Uterus (tissue), 4 donors: ENCODE measurements at places on chromosomes 5 and 9. TPM values are rescaled to one million over a fixed set of nuclear protein-coding genes. Genes with fewer than 3 reads are reported as not detected.

- no peak for DNase-seq
- no peak overlapping the region for H3K4me3 ChIP-seq
- H3K4me1 ChIP-seq, result no peaks in the 10 kb centered on the region
- H3K36me3 ChIP-seq, result no peaks in the 10 kb centered on the region
- no peaks in the 10 kb centered on the region for H3K27me3 ChIP-seq
- no peak overlapping the region for H3K27ac ChIP-seq
Measured at GRCh38 chr5:72477644-72478043, 29.6 kb downstream of the ZNF366 start.

- no peaks in the 10 kb centered on the region for H3K4me1 ChIP-seq
- H3K36me3 ChIP-seq, result no peaks in the 10 kb centered on the region
- H3K4me3 ChIP-seq, result no peak overlapping the region
- H3K27ac ChIP-seq, result no peak overlapping the region
Measured at GRCh38 chr9:22079873-22080341, 70.8 kb upstream of the CDKN2B start.

DNA sequence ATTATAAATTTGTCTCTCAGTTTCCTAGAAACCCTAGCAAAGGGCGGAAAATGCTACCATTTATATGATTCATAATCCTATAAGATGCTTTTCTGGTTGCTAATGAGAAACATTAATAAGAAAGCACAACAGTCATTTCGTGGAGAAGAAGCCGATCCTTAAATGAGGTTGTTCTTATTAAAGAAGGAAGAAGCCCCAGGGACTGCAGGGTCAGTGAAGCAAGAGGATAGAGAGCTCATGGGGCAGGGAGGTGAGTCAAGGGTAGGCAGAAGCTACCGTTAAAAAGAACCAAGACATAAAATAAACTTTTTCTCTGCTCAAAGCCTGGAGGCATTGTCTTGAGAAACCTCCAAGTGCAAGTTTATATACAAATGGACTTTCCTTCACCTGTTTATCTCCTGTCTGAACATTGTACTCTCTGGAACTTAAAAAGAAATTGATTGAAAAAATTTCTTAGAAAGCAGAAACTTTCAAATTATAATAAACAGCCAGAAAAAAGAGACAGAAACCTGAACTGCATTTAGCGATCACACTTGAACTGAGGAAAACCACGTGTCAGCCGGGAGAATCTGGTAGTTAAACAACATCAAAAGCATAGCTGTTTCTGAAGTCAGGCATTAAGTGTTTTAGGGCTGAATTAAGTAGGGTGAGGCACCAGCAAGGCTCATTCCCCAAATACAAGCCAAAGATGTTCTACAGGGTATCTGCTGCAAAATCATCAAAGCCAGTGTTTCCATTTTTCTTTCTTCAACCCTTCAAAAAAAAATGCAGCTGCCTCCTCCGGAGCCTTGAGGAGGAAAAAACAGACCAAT is 21.9 kb downstream of the HTR4 start:
- no peak overlapping the region for H3K4me3 ChIP-seq
- H3K27me3 ChIP-seq, result no peaks in the 10 kb centered on the region
- no peaks in the 10 kb centered on the region for H3K4me1 ChIP-seq
- DNase-seq, result no peak
- H3K36me3 ChIP-seq, result no peaks in the 10 kb centered on the region

DNA sequence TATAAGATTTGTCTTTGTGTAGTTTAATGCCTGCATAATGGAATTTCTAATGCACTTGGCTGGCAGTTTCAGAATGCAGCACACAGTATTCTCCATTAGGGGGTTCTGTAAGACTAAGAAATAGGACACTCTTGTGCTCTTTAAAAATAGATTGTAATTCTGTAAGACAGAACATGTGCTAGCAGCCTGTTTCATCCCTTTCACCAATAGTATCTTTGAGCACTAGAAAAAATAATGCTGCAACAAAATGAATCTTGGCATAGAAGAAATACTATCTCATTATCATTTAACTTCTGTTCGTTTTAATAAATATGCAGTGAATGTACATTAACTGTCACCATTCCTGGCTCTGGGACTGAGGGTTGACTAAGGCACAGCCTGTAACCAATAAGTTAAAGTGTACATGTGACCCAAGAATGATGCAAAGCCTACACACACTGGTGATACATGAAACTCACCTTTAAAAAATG is 23.8 kb upstream of the ZNF622 start:
- H3K36me3 ChIP-seq, result no peaks in the 10 kb centered on the region
- DNase-seq, result no peak
- H3K27me3 ChIP-seq, result no peaks in the 10 kb centered on the region
- H3K27ac ChIP-seq, result no peak overlapping the region

GRCh38 chr5:139696167-139696893 is 48.2 kb downstream of the CXXC5 start:
- H3K4me3 ChIP-seq, result peak overlapping the region; percentile 40
- no peaks in the 10 kb centered on the region for H3K36me3 ChIP-seq
- DNase-seq, result no peak

PCDHB2 gene
- 8.4 TPM for total RNA-seq

TAS2R1 gene
- total RNA-seq, result not detected

IFT74 gene
- total RNA-seq, result 31.1 TPM
